NCI-H187 treated with DMSO at 0.1 percent for 48 hours (cell line): ENCODE measurements at places on chromosomes 1 and 21.

DNA sequence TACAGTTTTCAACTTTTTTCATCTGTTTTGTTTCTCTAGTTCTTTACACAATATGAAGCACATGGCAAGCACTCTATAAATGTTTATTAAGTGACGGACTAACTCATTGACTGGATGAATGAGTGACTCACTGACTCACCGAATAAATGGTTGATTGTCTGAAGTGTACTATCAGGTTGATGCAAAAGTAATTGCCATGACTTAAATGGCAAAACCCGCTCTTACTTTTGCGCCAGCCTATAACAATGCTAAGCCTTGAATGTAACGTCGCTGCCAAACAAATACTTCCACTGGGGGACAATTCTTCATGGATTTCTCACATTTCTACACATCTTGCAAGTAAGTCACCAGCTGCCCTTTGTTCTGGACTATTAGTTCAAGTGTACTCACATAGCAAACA is 109.0 kb upstream of the KCTD3 start:
- no peak for DNase-seq

DNA sequence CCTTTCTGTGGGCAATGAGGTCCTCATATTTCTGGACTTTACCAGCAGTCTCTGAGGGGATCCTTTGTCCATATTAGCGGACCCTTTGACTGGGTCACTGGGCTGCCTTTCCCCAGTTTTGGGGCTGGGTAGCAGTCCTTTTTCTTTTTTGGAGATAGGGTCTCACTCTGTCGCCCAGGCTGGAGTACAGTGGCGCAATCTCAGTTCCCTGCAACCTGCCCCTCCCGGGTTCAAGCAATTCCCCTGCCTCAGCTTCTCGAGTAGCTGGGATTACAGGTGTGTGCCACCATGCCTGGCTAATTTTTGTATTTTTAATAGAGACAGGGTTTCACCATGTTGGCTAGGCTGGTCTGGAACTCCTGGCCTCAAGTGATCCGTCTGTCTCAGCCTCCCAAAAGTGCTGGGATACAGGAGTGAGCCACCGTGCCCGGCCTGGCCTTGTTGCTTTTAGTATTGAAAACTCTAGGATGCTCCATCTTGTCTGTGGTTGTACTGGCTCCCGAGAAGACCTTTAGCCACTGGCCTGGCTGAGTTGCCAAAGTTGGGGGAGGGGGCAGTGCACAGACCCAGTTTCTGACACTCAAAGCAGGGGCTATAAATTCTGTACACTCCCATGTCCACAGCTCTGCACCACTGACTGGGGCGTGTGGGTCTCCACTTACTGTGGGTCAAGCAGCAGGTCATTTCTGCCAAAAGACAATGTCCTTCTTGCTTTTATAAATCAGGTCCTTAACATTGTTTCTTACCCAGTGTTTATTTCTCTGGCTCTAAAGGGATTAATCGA is 33.1 kb downstream of the MAN1C1 start:
- no peak for DNase-seq

DNA sequence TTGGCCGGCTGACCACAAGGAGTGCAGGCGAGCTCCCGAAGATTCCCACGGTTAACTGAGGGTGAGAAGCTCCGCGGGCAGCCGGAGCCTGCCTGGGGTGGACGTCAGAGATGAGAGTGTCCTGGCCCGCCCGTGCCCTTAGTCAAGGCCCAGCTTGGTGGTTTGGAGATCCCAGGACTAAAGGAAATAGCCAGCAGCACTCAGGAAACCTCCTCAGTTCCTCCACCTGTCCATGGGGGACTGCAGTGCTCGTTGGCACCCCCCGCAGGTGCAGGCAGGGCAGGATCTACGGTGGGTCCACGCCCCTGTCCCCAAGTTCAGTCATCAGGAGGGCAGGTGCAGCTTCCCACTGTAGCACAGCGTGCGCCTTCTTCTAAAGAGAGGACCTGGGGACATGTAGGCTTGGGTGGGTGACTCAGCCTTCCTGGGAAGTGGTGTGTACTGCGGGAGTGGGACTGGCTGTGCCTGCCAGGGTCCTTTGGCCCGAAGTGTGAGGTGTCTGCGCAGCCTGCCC is 32.5 kb downstream of the SLX9 start:
- no peak for DNase-seq

DNA sequence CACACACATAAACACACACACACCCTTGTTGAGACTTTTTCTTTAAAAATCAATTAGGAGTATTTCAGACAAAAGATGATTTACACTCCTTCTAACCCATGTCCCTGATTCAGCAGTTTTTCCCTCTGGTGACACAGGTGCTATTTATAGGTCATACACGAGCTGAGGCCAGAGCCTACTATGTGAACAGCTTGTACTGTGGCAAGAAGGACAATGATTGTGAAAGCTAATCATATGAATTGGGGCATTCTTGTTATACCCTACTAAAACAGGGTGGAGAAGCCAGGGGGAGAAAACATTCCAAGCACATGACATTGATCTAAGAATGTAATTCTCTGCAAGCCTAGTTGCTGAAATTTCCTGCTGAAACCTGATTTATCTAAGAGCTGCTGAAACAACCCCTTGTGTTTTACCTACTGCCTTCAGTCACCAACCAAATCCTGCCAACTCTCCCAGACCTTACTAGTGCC is 60.3 kb downstream of the XCL1 start:
- no peak for DNase-seq

DNA sequence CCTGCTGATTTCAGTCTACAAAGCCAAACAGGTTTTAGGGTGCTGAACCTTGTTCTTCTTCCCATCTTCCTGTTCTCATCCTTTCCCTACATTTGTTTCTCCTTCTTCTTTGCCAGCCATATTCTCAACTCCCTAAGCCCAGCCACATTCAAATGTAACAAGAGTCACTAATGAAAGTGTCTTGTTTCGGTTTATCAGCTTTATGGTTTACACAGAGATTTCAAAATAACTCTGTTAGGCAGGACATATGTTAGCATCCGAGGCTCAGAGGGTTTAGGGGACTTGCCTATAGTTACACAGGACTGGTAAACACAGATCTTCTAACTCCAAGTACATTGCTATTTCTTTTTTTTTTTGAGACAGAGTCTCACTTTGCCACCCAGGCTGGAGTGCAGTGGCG is 61.3 kb downstream of the NDUFS5 start:
- no peak for DNase-seq

DNA sequence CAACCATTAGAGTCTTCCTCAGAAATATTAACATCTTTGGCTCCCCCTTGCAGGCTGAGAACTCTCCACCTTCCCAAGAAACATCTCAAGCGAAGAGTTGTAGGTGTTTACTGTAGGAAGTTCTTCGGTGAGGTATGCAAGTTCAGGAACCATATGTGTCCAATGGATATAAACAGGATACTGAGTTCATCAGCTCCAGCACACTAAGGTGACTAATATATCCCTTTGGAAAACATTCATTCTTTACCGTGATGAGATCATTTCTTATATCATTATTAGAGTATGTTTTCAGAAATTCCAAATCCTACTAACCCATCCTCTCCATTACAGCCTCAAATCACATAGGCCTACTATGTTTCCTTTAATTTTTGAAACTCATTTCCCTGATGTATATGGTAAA is 37.3 kb upstream of the PRMT6 start:
- no peak for DNase-seq

- DNase-seq, result no peak
Measured at GRCh38 chr1:53470155-53470554, 11.0 kb downstream of the DMRTB1 start.

GRCh38 chr1:218763538-218763937 is 410.1 kb upstream of the LYPLAL1 start:
- DNase-seq, result no peak

DNA sequence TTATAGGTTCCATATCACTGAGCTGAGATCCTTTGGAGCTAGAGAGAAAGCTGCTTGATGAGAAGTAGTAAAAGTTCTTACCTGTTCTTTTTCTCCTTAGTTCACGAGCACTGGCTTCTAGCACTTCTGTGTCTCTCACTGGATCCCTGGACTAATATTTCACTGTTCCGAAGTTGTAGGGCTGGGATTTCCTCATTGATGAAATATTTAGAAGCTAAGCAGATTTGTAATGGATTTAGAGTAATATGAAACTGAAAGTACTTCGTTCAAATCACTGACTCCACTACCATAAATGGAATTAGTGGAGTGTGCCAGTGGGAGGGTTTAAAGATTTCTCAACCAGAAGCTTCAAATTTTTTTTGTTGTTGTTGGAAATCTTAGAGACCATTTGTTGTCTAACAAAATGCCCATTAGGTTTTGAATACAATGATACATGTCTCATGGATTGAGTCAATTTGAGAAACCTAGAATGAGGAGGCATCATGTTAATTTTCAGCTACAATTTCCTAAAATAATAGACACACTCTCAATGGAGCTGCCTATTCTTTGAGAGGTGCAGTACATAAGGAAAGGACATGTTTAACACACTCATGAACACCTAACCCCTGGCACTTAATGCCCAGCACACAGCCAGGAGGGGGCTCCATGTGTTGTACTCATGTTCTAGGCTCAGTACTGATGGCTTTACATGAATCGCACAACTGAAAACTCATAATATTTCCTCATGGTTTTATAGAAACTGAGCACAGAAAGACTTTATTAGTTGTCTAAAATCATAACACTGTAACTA is at the start of gene GBP1:
GBP1 (minus strand) TSS at position 130 of the 790 bp plus-strand sequence. CDS start 1,974 bp downstream, outside the sequence.
- DNase-seq, result no peak

DNA sequence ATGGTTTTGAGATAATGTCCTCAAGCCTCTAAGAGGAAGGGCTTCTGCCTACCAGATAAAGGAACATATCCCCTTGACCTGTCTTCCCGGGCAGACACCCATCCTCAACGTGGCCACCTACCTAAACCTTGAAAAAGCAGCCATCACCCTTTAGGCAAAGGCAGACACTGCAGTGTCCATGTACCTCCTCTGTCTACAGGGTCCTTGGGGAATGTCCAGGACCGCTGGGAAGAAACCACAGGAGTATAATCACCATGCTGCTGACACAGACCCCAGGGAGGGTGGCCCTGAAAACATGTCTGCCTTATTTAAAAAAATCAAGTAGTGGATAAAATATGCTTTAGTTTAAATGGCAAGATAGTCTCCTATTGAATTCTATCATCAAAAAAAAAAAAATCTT is 16.6 kb downstream of the BCAR3 start:
- DNase-seq, result no peak

DNA sequence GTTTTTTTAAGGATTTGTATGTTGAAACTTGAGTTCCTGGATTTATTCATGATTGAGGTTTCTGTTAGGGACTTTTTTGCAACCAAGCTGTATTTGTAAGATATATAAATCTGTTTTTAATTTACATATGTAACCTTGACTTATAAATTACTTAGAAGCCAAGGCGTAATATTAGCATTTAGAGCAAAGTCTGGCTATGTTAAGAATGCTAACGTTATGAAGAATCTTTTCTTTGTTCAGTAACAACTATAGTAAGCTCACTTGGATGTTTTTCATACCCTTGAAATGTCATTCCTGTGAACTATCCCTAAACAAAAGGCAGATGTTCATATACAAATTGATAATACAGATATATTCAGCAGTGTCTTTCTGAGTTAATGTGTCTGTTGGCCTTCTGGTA is 155.3 kb downstream of the MAGI3 start:
- DNase-seq, result no peak

DNA sequence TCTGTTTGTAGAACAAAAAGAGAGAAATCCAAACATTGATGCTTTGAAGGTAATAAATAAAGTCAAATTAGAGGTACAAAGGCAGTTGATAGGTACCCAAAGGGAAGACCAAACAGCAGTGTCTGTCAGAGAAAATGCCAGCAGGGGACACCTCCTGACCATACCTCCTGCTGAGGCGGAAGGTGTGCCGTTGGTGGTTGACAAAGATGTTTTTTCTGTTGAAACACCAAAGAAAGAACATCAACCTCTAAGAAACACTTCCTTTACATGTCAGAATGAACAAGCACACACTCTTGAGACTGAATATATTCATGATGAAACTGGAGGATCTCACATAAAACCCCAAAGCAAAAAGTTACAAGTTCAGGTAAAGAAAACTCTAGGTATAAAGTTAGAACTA is 128.3 kb downstream of the MACF1 start:
- no peak for DNase-seq
